Pulmonary artery endothelial cell (primary cell): ENCODE measurements at places on chromosomes 12 and 14. TPM values are rescaled to one million over a fixed set of nuclear protein-coding genes. Genes with fewer than 3 reads are reported as not detected.

The CLEC1B gene
- 0.18 TPM in 1 of 2 replicates, not detected in the other for total RNA-seq

The C12orf42 gene
- not detected in 2 replicates for total RNA-seq

DNA sequence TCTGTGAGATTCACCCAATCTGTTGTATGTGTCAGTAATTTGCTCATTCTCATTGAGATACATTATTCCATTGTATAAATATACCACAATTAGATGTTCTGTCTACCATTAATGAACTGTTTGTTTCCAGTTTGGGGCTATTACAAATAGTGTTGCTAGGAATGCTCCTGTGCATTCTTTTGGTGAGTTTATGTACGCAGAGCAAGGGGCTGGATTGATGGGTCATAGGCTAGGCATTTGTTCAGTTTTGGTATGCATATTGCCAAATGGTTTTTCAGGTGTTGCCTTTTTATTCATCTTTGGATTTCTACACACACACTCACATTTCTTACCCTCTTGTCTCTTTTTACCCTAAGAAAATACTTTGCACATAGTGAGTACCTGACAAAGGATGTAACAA is 93.4 kb downstream of the GPATCH2L start:
- DNase-seq, result no peak

DNA sequence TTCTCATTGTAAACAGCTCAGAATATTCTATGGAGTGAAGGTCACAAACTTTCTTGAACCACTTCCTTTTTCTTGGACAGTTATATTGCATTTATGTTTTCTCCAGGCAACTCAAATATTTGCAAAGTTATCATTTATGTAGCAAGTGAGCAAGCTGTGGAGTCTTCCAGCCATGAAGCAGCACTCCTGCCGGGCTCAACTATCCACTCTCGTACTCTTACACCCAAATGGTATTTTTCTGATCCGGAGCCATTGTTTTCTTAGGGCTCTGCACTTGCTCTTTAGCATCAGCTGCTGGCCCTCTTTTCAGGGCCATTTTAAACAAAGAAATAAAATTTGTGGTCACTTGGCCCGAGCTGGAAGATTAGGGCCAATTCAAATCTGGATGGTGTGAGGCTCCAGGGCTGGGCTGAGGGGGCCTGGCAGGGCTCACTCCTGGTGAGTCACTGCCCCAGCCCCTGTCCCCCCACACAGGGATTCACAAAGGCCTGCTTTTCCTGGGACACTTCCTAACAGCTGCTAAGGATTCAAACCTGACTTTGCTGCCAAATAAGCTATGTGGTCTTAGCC is 19.7 kb downstream of the SYNE3 start:
- DNase-seq, result no peak

- DNase-seq, result no peak
Observed at GRCh38 chr14:103820908-103821307, 26.5 kb downstream of the PPP1R13B start.

DNA sequence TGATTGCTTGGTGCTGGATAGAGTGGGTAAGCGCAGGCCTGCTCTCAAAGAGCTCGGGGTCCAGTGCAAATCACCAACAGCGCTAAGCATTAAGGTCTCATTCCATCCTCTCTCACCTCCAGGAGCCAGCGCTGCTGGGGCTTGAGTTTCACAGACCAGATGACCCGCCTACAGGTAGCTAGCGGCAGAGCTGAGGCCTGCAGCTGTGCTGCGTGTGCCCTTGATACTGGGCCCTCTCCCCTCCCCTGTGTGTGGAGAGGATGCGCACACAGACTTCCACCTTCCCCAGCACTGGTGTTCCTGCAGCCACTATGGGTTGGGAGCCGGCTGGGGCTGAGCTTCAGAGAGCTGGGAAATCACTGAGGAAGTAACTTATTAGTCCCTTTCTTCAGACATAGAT is 149.9 kb downstream of the CALM1 start:
- DNase-seq, result no peak

- DNase-seq, result no peak
Observed at GRCh38 chr12:1593174-1594005, 991 bp downstream of the FBXL14 start.

DNA sequence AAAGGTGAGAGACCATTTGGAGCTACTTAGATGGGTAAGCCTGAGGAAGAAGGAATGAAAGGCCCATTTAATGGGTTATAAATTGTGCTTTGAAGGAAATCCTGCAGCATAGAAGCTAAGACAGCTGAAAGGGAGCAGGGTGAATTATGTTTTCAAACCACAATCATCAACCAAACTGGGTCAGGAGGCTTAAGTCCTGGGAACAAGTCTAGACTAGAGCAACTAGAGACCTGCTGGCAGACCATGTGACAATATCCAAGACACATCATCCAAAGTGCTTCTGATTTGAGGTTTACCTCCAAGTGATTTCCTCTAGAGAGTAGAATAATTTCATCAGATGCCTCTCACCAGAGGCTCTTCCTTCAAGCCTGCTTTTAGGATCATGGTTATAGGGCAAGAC is 53.7 kb downstream of the MAP3K9 start:
- DNase-seq, result no peak

DNA sequence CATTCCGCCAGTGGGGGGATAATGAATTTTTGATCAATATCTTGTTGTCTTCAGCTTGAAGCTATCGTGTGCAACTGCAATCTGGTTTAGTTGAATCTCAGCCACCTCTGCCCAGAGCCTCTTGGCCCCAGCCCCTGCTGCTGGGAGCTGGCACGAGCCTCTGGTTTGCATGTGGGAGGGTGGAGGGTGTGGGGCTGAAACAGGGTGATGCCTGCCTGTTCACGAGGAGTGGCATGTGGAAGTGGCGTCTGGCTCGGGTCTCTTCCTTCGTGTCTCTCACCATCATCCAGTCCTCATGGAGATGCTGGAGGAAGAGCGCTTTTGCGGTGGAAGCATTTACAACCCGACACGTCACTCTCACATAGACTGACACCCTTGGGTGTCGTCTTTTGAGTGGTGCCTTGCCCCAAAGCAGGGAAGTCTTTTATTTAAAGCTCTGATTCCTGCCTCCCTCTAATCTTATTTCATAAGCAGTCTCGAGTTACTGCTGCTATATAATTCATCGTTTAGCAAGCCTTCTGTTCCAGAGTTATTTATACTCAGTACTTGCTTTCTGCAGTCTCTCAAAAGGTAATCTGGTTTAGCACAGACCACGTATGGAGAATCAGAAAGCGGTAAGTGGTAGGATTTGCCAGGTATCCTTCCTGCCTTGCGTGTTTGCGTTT is 64.5 kb downstream of the AACS start:
- no peak for DNase-seq

GRCh38 chr12:25940886-25941285 is 17.6 kb upstream of the RASSF8 start:
- DNase-seq, result no peak

GRCh38 chr14:71555654-71556559 is 376.3 kb upstream of the RGS6 start:
- no peak for DNase-seq

DNA sequence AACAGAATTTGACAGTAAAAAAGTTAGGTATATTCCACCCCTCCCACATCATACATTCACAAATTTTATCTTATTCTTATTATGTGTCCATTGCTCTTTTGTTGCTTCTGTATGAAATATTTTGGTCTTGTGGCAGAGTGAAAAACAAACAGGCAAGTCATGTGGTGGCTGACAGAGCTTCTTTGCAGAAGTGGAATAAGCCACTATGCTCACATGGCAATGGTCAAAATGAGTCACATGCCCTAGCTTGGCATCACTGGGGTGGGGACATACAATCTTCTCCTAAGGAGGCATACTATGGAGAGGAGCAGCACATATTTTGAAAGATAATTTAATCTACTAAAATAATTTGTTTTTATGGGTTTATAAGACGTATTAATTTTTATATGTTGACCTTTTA is 27.7 kb upstream of the CMA1 start:
- no peak for DNase-seq

GRCh38 chr14:100159094-100159864 is at the start of gene DEGS2:
Gene DEGS2 (minus strand): TSS chr14:100159645. CDS start chr14:100159587, 58 bp downstream.
- no peak for DNase-seq

GRCh38 chr12:62192180-62192902 is 67.9 kb upstream of the USP15 start:
- DNase-seq, result peak; percentile 40

DNA sequence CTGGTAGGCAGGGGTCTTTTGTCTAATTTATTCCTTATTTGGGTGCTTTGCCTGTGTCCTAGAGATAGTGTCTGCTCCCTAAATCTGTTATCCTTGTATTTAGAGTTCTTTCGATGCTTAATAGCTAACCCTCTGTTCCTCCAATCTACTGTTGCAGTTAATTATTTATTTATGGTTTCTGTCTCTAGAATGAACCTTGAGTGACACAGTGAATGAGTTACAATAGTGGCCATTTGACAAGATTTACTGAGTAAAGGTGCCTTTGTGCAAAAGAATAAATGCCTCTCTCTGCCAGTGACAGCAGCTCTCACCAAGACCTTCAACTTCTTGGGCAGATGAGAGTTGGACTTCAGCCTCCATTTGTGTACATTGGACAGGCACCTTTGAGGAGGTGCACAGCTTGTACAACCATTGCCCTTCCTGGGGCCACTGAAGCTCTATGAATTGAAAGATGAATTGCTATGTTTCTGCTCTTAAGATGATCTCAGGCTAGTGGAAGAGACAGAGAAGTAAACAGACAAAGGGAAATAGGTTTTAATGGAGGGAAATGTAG is 165.9 kb downstream of the DERA start:
- DNase-seq, result no peak
